ENCODE measurements at places on chromosomes 4 and X.

GRCh38 chr4:28557755-28558154 lies 1697.1 kb downstream of the STIM2 start:
- ATAC-seq: no peak

DNA sequence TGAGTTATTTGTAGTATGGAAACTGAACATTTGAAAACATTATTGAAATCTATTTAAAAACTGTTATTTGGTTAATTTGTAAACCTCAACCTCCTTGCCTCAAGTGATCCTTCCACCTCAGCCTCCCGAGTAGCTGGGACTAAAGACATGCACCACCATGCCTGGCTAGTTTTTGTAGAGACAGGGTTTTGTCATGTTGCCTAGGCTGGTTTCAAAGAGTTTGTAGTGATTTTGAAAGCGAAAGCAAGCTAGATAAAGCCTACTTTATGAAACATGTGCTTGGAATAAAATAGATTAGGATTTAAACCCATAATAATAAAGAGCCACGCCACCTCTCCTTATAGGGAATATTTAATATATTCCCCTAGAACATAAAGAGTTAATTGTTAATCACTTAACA lies 23.5 kb downstream of the ARSJ start:
- ATAC-seq: no peak

DNA sequence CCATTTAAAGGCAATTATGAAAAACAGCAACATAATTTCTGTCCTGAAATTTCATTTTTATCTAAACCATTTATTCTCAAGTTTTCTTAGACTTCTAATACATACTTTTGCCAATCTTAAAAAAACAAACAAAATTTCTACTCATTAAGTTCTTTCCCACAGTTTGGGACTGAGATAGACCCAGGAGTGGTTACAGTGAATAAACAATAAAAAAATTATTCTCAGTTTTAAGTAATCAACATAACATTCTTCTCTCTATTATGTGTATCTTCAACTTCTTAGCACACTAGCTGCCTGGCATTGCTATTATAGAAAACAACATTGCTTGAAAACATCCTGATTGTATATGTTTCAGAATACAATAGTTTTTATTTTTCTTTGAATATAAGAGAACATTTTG lies 532.8 kb downstream of the IL15 start:
- no peak for ATAC-seq

DNA sequence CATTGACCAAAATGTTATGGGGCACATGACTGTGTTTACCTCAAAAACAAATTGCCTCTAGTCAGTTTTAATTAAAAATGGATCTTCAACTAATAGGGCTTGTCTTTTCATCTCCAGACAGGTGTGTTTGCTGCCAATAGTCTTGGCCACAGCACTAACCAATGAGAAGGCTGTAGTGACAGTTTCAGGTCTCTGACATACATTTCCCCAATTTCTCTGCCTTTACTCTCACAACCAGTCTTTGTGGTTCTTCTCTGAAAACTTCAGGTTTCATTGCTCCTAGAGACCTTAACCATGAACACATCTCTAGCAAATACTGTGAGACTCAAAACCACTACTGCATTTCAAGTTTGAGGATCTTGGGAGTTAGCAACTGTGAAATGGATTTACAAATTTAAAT lies 3.5 kb upstream of the EDNRA start:
- ATAC-seq: no peak

- ATAC-seq: peak; percentile 78
These were observed 61.6 kb upstream of the MTMR8 start for GRCh38 chrX:64456828-64457227.

GRCh38 chr4:88021824-88022223 lies 14.4 kb downstream of the PKD2 start:
- no peak for ATAC-seq

DNA sequence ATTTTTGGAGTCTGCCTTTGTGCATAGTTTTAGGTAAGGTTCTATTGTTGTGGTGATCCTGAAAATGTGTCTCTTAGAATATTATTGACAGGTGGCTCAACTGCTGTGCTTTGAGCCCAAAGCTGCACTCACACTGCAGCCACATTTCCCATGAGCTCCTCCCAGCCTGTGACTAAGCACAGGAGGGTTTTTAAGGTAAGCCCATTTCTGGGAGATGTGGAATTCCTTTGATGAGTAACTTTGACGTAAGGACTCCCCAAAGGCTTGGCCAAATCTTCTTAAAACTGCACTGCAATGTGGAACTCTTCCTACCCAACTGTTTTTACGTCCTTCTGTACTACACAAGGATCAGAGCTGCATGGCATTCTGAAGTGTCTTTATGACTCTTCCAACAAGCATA lies 20.0 kb upstream of the TMPRSS11A start:
- no peak for ATAC-seq

DNA sequence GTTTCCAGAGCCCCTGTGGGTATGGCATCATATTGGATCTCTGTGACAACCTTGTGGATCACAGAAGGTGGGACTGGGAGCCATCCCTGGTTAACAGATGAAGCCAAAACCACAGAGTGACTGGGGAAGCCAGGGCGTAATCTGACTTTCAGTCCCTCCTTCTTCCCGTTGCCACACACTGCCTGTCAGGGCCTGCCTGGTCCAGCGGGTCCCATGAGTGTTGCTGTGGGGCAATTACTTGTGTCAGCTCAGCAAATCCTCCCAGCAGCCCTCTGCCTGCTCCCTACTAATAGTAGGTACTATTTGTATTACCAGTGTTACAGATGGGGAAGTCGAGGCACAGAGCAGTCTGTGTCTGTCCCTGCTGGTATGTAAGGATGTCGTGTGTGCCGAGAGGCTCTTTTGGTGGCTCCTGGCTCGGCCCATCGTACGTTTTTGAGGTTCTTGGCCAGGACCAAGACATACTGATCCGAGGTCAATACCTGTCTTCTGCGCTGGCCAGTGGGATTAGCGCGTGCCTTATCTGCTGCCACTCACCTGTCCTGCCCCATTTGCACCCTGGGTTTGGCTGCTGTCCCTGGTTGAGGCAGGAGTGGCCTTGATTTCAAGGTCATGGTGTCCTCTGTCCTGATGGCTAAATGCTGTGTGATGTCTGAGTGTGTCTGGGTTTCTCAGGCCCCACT lies 5.7 kb downstream of the NSG1 start:
- ATAC-seq: no peak
